NCI-H446 (cell line): ENCODE measurements at places on chromosomes 2 and 18.
A peak's percentile ranks its signal among the peaks of the same experiment; 100 is the strongest.

DNA sequence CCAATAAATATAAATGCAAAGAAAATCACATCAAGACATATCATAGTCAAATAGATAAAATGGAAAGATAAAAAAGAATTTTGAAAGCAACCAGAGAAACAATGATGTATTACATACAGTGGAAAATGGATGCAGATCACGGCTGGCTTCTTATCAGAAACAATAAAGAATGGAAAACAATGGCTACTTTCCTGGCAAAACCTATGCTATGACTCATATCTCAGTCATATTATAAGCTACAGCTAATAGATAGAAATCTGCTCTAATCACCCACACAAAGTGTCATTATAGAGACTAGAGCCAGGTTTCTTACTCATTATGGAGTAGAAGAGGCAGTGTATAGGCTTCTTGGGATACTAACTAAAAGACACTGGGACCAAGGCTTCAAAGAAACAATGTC lies 93.5 kb upstream of the TACR1 start:
- DNase-seq, result no peak

GRCh38 chr18:63189041-63189440 lies 130.5 kb downstream of the BCL2 start:
- no peak for DNase-seq

DNA sequence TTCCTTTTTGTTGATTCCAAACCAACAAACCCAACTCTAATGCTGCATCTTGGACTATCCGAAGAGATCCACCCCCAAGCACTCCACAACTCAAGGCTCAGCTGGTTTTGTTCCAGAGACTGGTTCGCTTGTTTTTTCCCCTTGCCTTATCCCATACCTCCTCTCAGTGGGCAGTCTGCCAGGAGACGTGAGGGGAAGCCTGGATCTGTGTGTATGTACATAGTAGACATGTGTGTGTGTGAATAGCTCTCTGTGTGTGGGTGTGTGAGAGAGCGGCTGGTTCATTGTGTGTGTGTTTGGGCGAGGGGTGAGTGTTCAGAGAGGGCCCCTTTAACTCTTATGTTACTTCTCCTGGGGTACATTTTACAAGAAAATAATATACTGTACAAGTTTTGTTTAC lies 94.4 kb downstream of the NRP2 start:
- DNase-seq, result no peak

DNA sequence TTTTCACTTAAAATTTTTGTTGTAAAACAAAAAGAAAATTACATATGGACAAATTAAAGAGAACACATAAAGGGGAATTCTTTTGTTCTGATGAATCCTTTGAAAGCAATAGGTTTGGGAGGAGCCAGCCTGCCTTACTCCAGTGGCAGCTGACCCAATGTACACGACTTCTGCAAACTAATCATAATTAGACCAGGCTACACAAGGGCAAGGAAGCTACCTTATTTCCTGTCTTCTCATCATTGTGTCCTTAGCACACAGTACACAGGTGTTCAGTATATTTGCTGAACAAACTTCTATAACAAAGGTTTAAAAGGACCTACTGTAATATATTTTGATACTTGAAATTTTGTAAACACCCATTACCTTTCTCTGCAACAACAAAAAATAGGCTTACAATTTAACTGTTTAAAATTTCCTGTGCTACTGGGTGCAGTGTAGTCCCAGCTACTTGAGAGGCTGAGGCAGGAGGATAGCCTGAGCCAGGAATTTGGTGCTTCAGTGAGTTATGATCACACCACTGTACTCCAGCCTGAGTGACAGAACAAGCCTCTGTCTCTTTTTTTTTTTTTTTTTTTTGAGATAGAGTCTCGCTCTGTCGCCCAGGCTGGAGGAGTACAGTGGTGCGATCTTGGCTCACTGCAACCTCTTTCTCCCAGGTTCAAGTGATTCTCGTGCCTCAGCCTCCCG lies 18.9 kb downstream of the KCNG3 start:
- DNase-seq, result no peak

GRCh38 chr18:73079920-73080319 lies 212.1 kb upstream of the NETO1 start:
- no peak for DNase-seq

DNA sequence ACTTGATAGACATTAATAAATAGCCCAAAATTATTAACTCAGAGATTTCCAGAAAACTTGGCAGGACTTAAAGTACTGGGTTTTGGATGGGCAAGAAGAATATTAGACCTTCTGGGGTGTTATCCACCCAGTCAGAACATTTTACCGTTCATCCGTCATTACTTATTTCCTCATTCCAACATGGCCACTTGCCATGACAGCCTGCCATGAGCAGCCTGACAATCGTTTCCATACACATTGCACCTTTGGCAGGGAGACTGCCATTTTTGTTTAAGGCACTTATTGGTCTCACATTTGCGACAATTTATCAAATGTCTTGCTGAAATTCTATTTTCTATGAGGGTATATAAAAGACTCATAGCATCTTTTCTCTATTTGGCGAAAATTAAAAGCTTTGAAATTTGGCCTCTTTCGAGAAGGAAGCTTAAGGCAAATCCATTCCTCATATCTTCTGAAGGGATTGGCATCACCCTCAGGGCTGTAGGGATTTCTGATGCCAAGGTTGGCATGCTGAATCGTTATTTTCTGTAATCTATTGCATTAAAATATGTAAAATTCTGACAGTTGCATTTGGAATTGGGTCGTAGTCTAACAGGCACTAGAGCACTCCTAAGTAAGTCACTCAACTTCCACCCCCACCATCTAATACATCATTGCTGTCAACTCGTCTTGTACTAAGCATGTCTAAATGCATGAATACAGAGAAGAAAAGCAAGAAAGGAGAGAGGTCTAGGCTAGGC lies 406.3 kb upstream of the PIK3C3 start:
- peak; percentile 45 for DNase-seq

GRCh38 chr2:236998758-236999157 lies 86.9 kb upstream of the COPS8 start:
- DNase-seq, result no peak

- peak; percentile 85 for DNase-seq
These were observed 115.1 kb upstream of the PELI1 start for GRCh38 chr2:64259312-64259711.

GRCh38 chr2:141528990-141529389 lies 601.8 kb downstream of the LRP1B start:
- DNase-seq, result no peak

- DNase-seq, result no peak
These were observed 21.0 kb upstream of the HES6 start for GRCh38 chr2:238260883-238261282.

DNA sequence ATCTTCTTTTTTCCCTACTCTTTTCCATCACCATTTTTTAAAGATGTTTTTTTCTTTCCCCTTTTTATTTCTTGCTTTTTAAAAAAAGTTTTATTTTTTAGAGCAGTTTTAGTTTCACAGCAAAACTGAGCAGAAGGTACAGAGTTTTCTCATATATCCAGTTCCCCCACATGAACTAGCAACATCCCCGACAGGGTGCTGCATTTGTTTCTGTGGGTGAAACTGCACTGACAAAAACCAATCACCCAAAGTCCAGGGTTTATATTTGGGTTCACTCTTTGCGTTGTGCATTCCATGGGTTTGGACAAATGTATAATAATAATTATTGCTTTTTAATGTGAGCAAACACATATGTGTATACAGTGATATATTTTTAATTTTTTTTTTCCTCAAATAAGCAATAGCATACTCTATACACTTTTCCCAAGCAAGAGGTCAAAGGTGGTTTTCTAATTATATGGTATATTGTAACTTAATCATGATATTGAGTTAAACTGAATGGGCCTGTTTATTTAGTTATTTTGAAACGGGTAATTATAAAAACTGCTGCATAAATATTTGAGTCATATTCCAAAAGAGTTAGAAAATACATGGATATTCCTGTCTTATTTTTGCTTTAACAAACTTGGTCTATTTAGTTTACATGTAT lies 50.3 kb downstream of the NCK2 start:
- DNase-seq, result no peak

- no peak for DNase-seq
These were observed 11.4 kb downstream of the UBE2E3 start for GRCh38 chr2:180991820-180992219.

- no peak for DNase-seq
These were observed 44.8 kb downstream of the ADCY3 start for GRCh38 chr2:24875272-24875671.

- peak; percentile 36 for DNase-seq
These were observed 200.7 kb upstream of the TNP1 start for GRCh38 chr2:217060516-217060915.

DNA sequence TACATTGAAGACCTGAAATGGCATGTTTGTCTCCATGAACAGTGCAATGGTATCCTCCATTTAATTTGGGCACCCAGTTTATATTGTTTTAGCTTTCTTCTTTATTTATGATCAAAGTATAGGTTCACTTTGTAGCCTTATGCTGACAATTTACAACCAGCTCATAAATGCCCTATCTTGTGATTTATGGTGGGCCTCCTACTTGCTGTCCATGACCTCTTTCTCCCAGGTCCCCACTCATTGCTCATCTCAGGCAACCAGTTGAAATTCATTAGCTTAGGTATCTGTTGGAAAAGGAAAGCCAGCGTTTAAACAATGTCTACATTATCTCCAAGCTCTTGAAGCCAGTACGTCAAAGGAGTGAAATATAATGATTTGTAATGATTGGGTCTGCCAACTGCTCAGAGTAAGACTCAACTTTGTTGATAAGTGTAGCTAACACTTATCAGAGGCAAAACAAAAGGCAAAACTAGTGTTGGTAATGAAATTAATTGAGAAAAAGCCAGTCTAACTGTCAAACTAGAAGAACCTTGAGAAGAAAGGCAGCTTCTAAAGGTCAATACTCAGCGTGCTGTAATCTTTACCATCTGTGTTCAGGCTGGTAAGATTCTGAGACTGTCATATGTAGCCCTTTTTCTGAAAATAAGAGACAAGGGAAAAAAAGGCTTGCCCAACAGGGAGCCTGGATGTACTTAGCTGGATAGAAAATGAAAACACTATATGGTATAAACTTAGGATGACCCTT lies 695.9 kb downstream of the EPHA4 start:
- DNase-seq, result no peak

DNA sequence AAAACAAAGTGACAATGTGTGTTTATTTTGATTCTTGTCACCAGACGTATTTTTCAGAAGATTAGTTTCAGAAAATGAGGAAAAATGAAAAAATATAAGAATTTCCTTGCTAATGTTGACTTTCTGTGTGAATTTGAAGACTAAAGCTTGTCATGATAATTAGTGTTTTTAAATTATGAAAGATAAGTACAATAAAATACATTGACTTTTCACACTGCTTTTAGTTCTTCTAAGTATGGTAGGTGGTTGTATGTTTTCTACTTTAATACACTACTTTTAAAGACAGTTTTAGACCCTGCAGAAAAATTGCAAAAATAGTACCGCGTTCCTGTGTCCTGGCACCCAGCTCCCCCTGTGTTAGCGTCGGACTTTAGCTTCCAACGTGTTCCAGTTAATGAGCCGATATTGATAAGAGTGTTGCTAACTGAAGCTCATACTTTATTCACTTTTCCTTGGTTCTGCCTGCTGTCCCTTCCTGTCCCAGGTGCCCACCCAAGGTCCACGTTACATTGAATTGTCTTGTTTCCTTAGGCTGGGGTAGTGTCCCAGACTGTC lies 695 bp downstream of the RBFA start:
- DNase-seq, result no peak
